ENCODE measurements at places on chromosomes 2 and 18. TPM values are rescaled to one million over a fixed set of nuclear protein-coding genes. Genes with fewer than 3 reads are reported as not detected.

TMEFF2 gene
- total RNA-seq: 4.7 TPM

SCYGR8 gene
- total RNA-seq: not detected

FAM124B gene
- total RNA-seq: 13.1 TPM

RNF152 gene
- total RNA-seq: 44.4 TPM

IL1B gene
- total RNA-seq: 2.3 TPM

DAPL1 gene
- total RNA-seq: not detected

ZC3H6 gene
- 18.4 TPM for total RNA-seq

DNA sequence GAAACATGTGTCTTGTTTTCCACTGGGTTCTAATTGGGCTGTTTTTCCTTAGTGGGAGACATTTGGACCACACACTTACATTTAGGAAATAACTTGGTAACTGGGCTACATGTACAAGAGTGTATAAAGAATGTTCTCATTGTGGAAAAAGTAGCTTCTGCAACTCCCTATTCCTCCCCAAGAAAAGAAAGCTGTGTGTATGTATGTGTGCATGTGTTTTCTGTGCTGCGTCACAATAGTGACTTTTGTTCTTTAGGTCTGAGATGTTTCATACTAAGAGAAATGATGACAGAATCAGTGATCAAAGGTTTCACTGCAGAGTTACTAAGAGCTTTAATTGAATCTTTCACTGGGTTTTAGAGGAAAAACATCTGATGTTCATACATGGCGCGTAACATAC, 82.7 kb downstream of the TANC1 start:
- DNase-seq: no peak

- no peak for DNase-seq
Measured at GRCh38 chr2:6750411-6751158, 115.1 kb downstream of the CMPK2 start.

- no peak for DNase-seq
Measured at GRCh38 chr18:48295586-48296311, 113.4 kb downstream of the ZBTB7C start.

DNA sequence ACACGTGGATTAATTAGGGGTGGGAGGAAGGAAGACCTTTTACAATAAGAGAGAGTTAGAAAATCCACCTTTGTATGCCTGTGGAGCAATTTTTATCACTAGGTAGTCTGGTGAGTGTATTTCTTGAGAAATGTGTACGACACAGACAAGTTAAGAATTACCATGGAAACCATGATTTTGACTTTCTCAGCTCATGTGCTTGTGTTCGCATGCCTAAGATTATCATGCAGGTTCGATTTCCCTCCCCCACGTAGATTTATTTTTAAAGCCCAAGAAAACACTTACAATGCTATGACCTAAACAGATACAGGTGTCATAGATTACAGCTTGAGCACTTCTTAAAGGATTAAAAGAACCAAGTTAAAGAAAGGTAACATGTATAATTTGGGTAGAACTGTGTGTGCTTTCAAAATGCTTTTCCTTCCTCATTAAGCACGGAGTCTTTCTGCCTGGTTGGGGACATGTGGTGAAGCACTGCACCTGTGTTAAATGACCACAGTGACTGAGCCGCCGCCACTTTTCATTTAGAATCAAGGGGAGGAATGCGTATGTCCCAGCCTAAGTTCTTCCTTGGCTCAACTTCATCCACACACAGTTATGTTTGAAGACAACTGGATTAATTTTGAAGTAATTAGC, 16.6 kb downstream of the SERTAD2 start:
- DNase-seq: no peak

DNA sequence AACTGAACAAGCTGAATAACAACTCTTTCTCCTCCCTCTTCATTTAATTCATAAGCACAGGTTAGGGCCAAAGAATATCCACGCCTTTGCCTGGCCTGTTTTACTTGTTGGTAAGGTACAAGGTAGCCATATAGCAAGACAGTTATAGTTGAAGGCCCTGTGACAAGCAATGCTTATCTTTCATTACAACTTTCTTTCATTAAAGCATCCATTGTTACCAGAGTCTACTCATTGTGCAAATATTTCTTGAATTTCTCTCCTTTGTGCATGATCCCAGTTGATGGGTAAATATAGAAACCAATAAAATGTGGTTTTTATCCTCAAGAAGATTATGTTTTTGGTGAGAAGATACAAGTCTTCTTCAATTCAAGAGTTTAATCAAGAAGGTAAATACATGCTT, 140.2 kb downstream of the UBE2E3 start:
- no peak for DNase-seq

GRCh38 chr2:234454433-234454832, 42.4 kb downstream of the ARL4C start:
- no peak for DNase-seq

DNA sequence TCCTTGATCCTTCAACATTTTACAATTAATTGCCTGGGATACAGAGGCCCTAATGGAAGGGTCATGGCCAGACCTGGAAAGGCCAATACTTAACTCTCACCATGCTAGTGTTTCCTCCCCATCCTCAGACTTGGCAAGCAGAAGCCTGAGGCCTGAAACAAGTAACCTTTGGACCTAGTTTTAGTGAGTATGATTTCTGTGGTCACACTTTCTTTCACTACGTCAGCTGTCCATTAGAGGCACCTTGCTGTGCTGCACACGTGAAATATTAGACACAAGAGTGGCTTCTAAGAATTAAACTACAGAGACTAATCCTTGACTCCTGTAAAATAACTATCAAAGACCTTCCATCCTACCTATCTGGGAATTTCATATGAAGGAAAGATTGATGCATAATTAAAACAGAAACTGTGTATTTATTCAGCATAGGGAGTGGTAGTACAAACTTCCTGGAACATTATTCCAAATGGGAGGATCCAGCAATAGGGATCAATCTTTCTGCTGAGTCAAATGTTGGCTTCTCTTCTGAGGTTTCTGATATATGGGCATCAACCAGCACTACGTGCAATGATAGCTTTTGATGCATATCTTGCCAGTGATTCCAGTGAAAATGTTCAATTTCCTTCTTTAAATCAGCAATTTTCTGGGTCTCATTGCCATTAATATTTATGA, 249.7 kb downstream of the IKZF2 start:
- no peak for DNase-seq

DNA sequence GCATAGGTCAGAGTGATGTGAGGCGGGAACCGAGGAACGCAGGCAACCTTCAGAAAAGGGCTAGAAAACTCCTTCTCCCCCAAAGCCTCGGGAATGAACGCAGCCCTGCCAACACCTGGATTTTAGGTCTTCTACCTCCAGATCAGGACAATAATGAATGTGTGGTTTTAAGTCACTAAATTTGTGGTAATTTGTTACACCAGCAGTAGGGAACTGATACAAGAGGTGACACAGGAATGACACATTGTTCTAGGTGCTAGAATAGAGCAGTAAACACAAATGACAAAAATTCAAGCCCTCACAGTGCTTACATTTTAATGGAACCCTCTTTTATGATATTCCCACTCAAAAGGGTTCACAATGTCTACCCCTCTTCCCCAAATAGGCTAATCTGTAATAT, 39.2 kb upstream of the EML4 start:
- no peak for DNase-seq

Data from urinary bladder (tissue), 4 donors.